NT2/D1 (cell line): ENCODE measurements at places on chromosomes 4 and X.

GRCh38 chr4:83328521-83329187 is 6.0 kb downstream of the HPSE start:
- no peak for DNase-seq

DNA sequence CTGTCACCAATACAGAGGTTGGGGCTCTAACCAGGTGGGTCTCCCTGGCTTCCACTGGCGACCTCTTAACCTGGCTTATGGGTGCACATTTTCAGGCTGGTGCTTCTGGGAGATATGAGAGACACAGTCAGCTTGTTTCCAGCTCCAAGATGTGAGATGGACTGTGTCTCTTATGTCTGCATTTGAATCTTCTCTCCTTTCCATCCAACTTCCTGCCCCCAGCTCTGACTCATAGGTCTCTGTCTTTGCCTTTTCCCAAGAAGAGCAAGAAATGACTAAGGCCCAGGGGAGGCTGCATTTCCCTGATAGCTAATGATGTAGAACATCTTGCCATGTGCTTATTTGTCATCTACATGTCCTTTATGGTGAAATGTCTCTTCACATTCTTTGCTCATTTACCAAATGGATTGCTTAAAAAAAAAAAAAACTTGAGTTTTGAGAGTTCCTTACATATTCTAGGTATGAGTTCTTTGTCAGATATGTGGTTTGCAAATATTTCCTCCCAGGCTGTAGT is 3.2 kb upstream of the UXT start:
- no peak for DNase-seq

DNA sequence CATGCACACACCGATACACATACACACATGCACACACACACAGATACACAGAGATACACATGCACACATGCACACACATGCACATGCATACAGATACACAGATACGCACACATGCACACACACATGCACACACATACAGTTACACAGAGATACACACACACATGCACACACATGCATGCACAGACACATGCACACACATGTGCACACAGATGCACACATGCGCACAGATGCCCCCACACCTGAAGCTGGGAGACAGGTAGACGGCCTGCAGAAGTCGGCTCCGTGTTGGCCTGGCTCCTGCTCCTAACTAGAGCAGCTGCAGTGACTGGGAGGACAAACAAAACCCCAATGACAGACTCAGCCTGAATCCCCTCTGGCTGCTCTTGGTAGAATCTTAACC is 46.8 kb downstream of the PSAPL1 start:
- no peak for DNase-seq

DNA sequence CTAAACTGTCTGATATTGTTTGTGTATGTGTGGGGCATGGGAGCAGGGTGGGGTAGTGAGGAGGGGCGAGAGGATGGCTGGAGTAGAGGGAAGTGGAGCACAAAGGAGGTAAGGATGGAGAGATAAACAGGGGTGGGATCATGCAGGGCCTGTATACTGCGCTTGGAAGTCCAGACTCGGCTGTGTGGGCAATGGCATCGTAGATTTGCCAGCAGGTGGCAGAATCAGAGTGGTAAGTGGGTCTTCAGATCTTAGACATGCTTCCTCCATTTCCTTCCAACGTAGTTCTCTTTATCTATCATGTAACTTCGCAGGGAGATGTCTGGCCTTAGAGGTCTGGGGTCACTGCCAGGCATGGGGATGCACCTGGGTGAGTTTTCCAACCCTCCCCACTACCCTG is 155.5 kb downstream of the PDGFRA start:
- DNase-seq, result no peak

DNA sequence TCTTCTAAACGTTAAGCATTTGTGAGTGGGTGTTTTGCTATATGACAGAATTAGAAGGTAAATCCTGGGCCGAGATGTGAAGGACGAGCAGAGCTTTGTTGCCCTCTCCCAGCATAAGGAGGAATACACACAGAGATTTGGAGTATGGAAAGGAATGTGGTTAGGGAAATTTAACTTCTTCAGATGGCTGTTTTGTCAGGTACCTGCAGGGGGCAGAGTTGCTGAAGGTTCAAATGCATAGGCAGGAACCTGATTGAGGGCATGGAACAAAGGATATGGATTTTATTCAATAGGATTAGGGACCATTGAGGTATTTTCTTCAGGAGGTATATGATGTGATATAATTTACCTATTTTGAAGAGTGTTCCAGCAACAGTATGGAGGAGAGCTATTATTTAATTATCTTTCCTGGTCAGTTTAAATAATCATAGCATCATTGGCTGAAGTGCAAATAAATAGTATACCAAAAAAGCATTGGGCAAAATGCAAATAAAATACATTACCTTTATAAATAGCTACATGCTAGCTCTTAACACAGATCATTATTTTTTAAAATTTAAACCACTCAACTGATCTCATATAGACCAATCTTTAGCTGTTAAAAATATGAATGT is 143.6 kb downstream of the SLIT2 start:
- peak; percentile 56 for DNase-seq

DNA sequence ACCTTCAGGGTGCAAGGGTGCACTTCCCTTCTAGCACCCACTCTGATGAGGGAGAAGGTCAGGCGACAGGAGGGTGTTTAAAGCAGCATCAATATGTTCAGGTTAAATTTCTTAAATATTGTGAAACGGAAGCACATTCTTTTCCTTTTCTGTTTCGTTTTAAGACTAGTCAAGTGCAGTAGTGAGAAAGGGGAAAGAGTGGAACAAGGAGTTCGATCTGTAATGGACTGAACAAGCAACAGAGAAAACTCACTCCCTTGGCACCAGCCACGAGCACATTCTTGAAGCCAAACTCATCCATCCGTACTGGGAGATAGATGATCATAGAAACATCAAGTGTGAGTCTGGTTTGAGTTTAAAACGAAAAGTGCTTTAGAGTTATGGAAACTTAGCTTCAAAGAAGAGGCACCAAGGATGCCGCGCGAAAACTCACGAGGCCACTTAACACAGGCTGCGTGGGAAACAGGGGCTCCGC is 815 bp downstream of the FAM53A start:
- no peak for DNase-seq

GRCh38 chr4:17166954-17167353 is 268.5 kb upstream of the LDB2 start:
- DNase-seq, result no peak

DNA sequence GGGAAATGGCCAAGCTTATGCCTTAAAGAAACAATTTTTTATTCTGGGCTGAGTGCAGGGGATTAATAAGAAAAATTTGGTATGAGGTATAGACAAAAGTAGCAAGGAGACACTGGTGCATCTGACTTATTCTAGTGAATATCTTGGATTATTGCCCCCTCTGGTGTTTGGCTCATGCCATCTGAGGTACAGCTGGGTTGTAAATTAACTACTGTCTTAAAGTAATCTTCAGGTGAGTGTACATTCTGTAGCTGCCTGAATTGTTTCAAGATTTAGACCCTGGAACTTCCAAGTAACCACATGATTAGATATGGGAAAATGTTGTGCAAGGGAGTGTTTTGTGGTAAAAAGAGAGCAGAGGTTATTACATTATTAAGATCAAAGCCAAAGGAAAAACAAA is 988.7 kb downstream of the FAM133A start:
- no peak for DNase-seq

DNA sequence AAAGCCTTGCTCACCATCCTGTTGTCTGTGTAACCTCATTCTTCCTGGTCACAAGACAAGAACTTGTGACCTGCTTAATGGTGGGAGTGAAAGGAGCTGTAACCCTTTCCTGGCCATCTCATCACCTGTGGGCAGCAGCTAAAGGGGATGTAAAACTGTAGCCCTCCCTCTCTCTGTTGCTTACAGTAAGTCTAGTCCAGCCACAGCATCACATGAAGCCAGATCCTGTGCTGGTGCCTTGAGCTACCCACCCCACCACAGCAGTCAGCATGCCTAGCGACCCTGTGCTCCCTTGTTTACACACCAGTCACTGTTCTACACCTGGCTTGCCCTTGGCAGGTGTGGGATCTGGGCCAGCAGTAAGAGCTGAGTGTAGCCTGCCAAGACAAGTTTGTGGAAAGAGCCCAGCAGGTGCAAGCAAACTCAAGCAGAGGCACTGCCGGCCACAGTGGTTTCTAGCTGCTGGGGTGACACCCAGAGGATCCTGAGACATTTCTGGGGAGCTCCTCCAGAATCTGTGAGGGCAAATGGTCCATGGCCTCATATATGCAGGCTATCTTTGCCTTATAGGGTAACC is 41.0 kb downstream of the UGT2B28 start:
- no peak for DNase-seq

GRCh38 chrX:41022566-41022965 is 62.7 kb upstream of the USP9X start:
- no peak for DNase-seq

- DNase-seq, result no peak
Observed at GRCh38 chr4:4696530-4696929, 154.7 kb upstream of the STX18 start.

- no peak for DNase-seq
Observed at GRCh38 chr4:67451464-67451863, 93.8 kb downstream of the CENPC start.

GRCh38 chr4:148693913-148694649 is 251.9 kb upstream of the NR3C2 start:
- DNase-seq, result no peak

DNA sequence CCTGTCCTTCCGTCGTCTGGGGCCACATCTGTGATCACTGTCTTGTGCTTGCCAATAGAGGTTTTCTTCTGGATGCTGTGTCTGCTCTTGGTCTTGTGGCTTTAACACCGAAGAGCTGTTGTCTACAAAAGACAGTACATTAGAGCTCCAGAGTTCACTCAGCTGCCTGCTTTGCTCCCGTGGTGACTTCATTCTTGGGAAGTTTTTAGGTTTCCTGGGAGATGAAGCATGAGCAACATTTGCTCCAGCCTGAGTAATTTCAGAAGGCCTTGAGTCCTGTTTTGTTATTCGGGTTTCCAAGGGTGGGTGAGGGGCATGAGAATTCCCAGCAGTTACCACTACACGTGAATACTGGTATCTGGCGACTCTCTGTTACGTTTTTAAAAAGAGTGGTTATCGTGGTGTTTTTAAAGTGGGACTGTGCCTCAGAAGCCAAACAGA is 189.2 kb downstream of the SHROOM3 start:
- DNase-seq, result peak; percentile 63

- no peak for DNase-seq
Observed at GRCh38 chr4:111031596-111031995, 408.7 kb upstream of the PITX2 start.

GRCh38 chrX:134849390-134849789 is 141.4 kb upstream of the SMIM10 start:
- no peak for DNase-seq

DNA sequence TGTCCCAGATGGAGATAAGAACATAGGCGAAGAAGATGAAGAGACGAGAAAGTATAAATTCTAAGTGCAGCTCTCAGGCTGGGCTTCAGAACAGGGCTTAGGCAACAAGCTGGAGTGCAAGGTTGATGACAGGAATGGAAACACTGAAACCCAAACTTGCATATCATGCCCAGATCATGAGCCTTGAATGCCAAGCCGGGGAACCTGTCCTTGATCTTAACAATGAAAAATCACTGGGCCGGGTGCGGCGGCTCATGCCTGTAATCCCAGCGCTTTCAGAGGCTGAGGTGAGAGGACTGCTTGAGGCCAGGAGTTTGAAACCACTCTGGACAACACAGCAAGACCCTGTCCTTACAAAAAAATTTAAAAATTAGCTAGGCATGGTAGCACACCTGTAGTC is 17.2 kb downstream of the AFAP1 start:
- DNase-seq, result no peak

- no peak for DNase-seq
Observed at GRCh38 chr4:25535701-25536473, 119.8 kb upstream of the SLC34A2 start.

DNA sequence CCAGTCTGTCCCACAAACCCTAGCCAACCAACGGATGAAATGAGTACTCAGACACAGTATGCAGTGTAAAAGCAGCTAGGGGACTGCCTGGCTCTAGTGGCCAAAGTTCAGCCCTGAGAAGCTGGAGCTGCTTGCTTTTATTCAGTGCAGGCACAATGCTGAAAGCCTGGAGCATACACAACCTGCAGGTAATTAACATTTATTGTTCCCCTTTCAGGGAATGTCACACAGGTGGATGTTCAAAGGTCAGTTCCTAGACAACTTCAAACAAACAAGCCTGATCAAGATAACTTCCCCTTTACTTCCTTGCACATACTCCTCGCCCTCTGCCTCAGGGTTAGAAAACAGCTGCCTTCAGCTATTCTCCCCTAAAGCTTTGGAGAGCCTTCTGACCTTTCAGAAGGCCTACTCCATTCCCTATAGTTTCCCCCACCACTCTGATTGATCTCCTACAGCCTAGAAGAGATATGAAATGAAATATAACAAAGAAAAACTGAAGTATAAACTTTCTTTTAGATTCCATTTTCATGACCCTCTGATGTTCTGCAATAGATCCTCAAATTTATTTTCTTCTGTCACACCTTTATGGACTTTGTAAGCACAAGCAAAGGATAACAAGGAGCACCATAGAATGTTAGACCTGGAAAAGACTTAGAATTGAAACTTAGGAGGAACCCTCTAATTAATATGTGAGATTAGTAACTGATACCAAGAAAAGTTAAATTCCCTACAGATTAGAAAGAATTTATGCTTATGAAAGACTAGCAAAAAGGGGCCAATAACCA is 6.8 kb upstream of the DCAF8L1 start:
- no peak for DNase-seq

GRCh38 chrX:132034648-132035047 is 11.5 kb downstream of the STK26 start:
- DNase-seq, result no peak

DNA sequence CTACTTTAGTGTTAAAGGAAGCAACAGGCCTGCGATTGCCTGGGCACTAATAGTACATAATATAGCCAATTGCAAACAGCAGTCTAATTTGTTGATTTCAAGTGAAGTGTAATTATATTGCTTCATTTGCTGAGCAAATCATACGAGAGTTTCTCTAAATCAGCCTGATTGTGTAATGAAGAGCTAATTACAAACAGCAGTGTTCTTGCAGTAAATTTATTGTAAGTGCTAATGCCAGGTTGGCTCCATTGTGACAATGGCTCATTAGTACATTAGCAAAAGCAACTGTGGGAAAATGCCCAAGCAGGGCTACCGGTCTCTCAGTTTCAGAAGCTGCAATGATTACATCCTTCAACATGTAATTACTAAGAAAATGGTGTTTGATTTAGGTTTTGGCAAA is 591.5 kb downstream of the GALNTL6 start:
- no peak for DNase-seq

GRCh38 chrX:134032441-134032840 is 47.0 kb upstream of the GPC3 start:
- DNase-seq, result no peak

GRCh38 chrX:2370456-2370855 is 130.3 kb downstream of the DHRSX start:
- DNase-seq, result no peak

- peak; percentile 16 for DNase-seq
Observed at GRCh38 chr4:169791527-169792156, 33.9 kb upstream of the HPF1 start.

GRCh38 chr4:24979554-24979953 is 51.2 kb downstream of the LGI2 start:
- DNase-seq, result no peak

DNA sequence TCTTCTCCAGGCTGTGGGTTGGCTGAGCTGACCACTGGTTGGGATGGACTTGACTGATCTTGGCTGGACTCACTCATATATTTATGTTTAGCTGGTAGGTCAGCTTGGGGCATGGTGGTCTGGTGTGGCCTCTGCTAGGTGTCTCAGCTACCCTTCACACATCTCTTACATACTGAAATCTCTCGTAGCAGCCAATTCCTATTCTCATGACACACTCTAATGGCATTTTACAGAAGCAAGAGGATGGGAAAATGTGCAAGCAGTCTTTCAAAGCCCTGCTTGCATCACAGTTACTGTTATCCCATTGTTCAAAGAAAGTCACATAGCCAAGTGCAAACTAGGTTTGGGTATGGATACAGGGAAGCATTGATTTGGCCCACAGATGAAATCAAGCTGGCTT is 55.5 kb upstream of the PCDH18 start:
- no peak for DNase-seq
